LHCN-M2 (cell line): ENCODE measurements at places on chromosomes 1 and 21.

GRCh38 chr1:182278144-182279054 is 113.2 kb downstream of the GLUL start:
- no peak for DNase-seq

- peak; percentile 30 for DNase-seq
Measured at GRCh38 chr1:43766818-43767525, 59.6 kb downstream of the ST3GAL3 start.

- DNase-seq, result no peak
Measured at GRCh38 chr1:201573030-201573429, 34.1 kb downstream of the NAV1 start.

DNA sequence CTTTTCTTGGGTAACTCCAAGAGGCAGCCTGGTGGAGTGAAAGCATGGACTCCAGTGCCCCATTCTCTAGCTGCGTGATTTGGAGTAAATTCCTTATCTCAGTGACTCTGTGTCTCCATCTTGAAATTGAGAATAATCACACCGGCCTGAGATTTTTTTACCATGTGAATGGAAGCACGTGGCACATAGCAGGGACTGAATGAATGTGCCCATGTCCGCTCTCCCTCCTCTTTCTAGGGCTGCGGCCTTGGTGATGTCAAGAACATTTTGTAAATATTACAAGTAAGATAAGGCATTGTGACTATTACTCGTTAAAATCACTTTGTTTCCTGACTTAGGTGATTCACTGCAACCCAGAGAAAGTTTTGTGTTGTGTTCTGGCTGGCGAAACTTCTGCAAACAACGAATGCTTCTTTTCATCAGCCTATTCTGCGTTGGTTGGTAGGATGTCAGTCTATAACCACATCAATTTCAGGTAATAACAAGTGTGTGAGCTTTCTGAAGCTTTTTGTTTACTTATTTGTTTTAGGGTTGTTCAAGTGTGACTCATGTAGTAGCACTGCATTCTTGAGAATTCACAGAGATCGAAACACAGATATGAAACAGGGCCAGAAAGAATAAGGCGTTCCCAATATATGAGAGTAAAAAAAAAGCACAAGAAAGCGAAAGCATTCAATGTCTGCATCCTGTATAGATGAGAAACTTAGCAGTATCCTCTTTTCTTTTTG is 135.7 kb upstream of the SLC45A1 start:
- no peak for DNase-seq

DNA sequence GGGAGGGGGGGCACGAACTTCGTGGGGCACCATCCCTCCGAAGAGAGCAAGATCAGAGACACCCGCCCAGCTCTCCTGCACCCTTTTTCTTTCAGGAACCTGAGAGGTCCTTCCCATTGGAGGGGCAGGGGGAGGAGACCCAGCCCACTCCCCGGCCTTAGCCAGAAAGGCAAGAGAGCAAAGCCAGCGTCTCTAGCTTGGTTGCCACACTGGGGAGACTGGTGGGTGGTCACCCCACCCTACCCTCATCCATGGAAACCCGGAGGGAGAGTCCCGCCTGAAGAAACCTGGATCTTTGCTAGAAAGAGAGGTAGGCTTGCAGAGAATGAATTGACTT is 246 bp downstream of the ATP2B4 start:
- DNase-seq, result no peak

DNA sequence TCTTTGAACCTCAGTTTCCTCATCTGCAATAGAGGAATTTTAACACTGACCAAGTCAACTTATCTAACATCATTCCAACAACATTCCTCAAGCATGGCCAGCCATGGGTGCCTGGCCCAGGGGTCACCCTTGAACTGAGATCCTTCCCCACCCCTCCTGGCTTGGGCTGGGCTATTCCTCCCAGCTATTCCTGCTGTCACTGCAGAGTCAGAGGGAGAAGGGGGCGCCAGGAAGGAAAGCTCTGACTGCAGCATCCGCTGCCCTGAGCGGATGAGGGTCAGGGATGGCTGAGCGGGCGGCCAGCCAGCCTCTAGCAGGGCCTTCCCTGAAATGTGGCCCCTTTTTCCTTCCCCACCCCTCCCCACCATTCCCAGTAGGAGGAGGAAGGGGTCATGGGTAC is 3.1 kb downstream of the TINAGL1 start:
- DNase-seq, result no peak

- DNase-seq, result peak; percentile 70
Measured at GRCh38 chr1:179124873-179125272, 43.0 kb downstream of the TOR3A start.

DNA sequence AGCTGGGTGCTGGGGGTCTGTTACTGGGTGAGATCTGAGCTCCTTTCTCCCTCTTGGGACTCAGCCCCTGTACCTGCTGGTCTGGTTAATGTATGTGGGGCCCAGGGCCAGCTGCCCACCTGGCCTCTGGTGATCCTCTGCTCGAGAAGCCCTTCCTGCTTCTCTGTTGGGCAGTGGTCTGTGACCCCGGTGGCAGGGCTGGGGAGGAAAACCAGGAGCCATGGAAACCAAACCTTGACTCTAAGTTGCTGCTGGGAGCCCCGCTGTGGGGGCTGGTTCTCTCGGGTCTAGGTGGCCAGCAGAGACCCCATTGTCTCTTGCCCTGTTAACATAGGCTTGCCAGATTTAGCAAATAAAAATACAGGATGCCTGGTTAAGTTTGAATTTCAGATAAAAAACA is 1.3 kb downstream of the PADI1 start:
- DNase-seq, result no peak

- DNase-seq, result no peak
Measured at GRCh38 chr1:153942766-153943549, 3.6 kb downstream of the DENND4B start.

DNA sequence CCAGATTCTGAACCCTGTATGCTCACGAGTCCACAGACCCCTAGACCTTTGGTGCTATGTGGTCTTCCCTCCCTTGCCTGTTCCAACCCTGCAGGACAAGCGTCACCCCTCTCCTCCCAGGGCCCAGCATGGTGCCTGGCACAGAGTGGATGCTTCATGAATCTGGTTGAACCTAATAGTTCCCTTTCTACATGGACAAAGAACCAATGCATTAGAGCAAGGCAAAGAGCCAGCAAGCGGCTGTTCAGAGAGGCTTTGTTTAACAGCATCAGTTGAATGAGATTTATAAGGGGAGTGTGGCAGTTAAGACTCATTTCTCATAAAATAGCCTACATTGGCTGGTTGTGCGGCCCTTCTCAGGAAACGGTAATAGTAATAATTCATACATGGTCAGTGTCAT is 14.9 kb downstream of the SLC26A9 start:
- DNase-seq, result no peak

GRCh38 chr1:200642481-200642880 is 21.9 kb upstream of the KIF14 start:
- no peak for DNase-seq

DNA sequence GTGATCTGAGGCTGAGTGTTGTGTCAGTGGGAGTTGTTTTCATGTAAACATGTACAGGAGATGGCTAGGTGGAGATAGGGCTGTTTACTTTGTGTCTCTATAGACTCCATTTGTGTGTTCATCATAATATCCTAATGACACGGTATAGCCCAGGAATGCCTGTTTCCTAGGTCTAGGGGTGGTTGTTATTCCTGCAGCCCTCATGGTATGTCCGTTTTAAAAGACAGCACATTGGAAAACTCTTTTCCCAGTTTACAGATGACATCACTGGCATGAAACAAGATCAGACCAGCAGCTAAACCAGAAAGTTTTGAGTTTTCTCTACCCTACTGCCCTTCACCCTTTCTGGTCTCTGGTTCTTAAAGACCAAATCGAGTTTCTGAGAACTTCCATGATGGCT is 227.3 kb upstream of the TMEM51 start:
- no peak for DNase-seq

- no peak for DNase-seq
Measured at GRCh38 chr1:53484705-53485477, 25.7 kb downstream of the DMRTB1 start.

DNA sequence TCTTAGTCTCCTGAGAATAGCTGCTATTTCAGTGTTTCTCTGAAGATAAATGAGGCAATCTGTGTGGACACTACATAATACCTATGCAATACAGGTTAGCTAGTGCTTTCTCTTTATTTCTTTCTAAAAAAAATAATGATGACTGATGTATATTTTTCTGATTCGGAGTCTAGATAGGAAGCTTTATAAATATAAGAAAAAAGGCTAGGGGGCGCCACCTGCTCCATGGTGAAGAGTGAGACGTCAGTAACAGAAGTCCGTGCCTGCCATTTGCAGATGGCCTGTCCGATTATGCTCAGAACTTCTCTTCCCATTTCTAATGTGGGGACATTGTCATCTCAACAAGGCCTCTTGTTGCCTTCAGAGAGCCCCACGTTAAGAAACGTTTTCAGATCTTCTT is 26.4 kb downstream of the QSOX1 start:
- peak; percentile 27 for DNase-seq

- DNase-seq, result no peak
Measured at GRCh38 chr1:1167841-1168450, 5.7 kb upstream of the TTLL10 start.

- peak; percentile 0 for DNase-seq
Measured at GRCh38 chr1:149846042-149846441, 53.3 kb upstream of the BOLA1 start.

DNA sequence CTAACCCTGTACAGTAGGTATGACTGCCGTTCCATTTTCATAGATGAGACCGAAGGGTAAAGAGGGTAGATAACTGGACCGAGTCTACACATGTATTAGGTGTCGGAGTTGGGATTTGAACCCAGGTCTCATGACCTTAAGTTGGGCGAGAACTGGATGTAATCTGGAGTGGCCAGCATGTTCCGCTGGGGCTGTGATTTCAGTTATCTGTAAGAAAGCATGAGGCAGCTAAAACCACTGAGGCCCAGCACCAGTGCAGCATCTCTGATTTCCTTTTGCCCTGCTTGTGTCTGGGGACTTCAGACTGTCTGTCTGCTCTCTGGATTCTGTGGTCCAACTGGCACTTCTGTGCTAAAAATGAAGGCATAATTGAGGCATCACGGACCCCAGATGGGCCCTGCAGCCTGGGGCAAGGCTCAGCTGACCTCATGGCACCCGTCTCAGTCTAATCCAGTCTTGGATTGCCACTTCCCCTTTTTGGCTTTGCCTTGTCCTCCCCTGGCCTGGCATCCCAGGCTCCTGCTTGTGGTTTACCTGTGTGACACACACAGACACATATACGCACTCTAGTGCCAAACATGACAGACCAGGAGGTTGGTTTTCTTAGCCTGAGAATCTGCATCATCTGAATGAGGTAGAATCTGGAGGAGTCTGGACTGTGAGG is 180.2 kb downstream of the KIF26B start:
- no peak for DNase-seq

GRCh38 chr21:14613486-14614224 is 67.5 kb upstream of the SAMSN1 start:
- no peak for DNase-seq

- DNase-seq, result no peak
Measured at GRCh38 chr1:174219606-174220370, 60.5 kb downstream of the RABGAP1L start.

- no peak for DNase-seq
Measured at GRCh38 chr21:32200029-32200428, 78.8 kb downstream of the MIS18A start.

DNA sequence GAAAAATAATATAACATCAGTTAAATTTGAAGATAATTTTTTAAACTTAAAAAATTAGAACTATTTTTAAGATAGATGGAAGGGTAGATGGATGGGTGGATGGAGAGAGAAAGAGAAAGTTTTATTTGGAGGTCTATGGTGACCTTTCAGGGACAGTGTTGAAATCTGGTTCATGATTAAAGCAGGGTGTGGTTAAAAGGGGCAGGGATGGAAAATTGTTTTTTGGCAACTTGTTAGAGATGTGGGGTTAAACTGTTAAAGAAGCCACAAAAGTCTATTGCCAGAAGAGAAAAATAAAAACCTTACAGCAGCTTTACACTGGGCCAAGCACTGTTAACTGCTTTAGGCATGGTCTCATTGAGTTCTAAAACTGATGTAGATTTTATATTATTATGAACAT is 134.9 kb upstream of the GORAB start:
- DNase-seq, result no peak

DNA sequence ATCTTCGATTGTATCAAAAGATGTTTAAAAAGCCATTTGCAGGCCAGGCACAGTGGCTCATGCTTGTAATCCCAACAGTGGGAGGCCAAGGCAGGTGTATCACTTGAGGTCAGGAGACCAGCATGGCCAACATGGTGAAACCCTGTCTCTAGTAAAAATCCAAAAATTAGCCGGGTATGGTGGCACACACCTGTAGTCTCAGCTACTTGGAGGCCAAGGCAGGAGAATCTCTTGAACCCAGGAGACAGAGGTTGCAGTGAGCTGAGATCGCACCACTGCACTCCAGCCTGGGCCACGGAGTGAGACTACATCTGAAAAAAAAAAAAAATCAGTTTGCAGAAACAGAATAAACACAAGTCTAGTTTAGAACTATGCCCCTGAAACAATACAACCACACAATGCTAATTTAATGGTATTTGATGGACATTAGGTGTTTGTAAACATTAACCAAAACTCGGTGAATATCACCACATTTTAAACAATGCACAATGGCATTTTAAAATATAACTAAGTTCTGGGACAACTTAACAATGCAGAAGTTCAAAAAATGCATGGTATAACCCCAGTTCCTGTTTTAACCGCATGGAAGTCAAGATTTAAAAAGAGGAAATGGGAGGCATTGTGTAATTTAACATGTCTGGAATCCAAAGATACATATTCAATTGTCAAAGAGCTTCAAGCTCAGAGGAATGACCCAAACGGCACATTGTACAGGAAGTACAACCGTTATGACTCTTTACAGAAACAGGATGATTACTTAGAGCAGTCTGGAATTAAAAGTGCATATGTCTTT is 7.1 kb upstream of the PTTG1IP start:
- DNase-seq, result peak; percentile 67

GRCh38 chr21:16522548-16522947 is 792.8 kb downstream of the USP25 start:
- DNase-seq, result no peak

- no peak for DNase-seq
Measured at GRCh38 chr1:158924677-158925076, 6.7 kb upstream of the PYHIN1 start.

DNA sequence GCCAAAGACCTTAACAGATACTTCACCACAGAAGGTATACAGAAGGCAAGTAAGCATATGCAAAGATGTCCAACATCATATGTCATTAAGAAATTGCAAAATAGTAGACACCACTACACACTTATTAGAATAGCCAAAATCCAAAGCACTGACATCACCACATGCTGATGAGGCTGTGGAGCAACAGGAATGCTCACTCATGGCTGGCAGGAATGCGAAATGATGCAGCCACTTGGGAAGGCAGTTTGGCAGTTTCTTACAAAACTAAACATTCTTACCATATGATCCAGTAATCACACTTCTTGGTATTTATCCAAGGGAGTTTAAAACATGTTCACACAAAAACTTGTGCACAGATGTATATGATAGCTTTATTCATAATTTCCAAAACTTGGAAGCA is 261.2 kb upstream of the AJAP1 start:
- no peak for DNase-seq

DNA sequence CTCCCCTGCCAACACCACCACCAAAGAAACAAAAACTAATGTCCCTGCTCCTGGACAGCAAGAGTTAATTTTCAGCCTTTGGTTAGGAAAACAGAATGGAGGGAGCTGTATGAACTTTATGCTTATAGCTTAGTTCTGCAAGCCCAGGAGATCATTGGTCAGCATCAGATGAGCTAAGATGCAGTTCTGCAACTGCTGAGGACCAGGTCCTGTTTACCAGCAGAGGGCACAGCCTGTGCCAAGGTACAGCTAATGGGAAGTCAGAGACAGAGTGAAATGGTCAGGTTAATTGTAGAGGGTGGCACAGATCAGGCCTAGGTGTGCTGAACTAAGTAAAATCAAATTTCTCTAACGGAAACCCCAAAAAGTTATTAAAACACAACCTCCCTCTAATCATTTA is 161.3 kb downstream of the ROR1 start:
- DNase-seq, result peak; percentile 49
